ENCODE measurements at places on chromosomes 5 and 9.

- no peak for DNase-seq
These were observed 221.5 kb upstream of the MPDZ start for GRCh38 chr9:13501018-13501417.

GRCh38 chr9:36862206-36863145 lies 171.6 kb downstream of the PAX5 start:
- no peak for DNase-seq

GRCh38 chr9:35537913-35538312 lies 48.0 kb downstream of the RUSC2 start:
- DNase-seq, result no peak

DNA sequence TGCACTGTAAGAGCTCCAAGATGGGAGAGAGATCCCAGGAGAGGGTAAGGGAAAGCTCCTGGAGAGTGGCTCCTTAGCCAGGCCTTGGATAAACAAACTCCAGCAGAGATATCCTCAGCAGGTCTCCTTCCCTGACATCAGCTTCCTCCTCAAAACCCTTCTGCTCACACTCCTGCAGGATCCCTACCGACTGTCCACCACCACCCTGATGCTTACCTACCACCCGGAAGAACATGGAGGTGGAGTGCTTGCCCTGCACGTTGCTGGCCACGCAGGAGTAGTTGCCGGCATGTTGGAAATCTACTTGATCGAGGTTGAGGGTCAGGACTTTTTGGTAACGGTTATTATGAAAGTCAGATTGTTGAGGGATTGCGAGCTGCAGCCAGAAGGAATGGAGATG lies 9.3 kb downstream of the CSF1R start:
- no peak for DNase-seq

DNA sequence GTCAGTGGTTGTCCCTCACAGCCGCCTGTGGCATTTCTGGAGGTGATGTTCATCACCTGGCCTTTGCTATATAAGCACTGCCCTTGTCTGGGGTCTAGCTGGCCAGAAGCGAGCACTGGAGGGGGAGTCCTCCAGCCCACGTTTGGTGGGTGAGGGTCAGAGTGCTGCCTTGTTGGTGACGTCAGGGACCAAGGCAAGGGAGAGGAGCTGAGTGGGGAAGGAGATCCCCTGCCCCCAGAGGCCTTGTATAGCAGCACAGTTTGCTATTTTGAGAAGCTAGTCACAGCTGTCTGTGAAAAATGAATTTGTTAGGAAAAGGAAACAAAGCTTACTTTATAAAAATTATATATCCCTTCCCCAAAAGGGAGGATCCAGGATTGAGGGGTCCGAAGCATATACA lies 49.8 kb downstream of the SYK start:
- no peak for DNase-seq

- no peak for DNase-seq
These were observed at the start of gene LCN10 for GRCh38 chr9:136742591-136743391. Gene LCN10 (minus strand): TSS chr9:136742940. CDS start chr9:136742903, 37 bp downstream.

Data from T-helper 22 cell (primary cell).